ENCODE measurements at places on chromosomes 5 and 9.

DNA sequence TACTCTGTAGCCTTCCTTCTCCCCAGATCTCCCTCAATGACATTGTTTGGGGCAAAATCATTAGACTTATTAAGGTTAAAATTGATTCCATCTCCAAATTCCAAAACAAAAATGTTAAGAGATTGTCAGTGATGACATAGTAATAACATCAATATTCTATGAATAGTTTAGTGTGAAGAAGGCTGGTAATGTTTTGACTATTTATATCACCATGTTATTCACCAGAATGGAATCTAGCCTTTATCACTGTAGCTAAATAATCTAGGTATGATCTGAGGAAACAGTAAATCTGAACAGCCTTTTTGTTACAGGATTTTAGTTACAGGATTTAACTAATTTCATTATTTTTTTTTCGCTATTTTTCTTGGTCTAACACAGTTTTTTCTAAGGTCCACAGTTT, 929 bp upstream of the PLPP6 start:
- no peak for DNase-seq

- no peak for DNase-seq
Measured at GRCh38 chr9:96460470-96460869, 10.5 kb downstream of the HABP4 start.

- no peak for DNase-seq
Measured at GRCh38 chr5:44795496-44795895, 13.3 kb upstream of the MRPS30 start.

GRCh38 chr5:115467628-115468027, 76.9 kb downstream of the FEM1C start:
- DNase-seq, result no peak

DNA sequence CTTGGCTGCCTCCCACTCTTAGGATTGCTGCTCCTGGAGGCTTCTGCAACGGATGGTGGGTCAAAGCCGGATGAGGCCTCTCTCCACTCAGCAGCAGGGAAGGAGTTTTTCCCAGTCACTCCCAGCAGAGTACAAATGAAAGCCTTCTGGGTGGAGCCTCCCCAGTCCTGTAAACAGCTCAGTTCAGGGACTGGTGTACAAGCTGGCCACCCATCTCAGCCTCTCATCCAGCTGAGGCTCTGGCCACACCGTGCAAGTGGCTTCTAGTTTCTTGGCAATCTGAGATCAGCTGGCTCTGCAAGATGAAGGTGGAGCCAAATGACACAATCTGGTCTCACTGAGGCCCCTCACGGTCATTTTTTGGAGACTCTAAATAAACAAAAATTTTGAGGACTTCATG, 10.0 kb downstream of the GPX3 start:
- no peak for DNase-seq

Data from stimulated activated naive CD4-positive, alpha-beta T cell (primary cell).